ENCODE measurements at places on chromosomes 2 and 18.

DNA sequence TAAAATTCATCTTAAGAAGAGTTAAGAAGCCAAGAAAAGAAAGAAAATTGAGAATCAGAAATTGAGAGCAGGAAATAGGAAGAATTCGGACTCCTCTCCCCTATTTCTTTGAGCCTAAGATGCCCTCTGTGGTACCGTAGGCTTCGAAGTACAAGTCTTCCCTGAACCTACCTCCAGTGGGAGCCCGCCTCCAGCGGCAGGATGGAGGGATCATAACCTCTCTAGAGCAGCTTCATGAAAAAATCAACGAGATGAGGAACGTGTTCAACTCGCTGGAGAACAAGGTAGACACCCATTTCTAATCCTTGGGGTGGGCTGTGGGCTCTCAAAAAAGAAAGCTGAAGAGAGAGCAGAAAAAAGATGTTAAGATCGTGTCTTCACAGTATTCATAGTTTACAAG, 36.3 kb downstream of the ARHGEF33 start:
- DNase-seq: no peak

GRCh38 chr18:7369006-7369405, 138.1 kb downstream of the LRRC30 start:
- no peak for DNase-seq

GRCh38 chr2:101427240-101427639, 39.9 kb upstream of the CREG2 start:
- no peak for DNase-seq

DNA sequence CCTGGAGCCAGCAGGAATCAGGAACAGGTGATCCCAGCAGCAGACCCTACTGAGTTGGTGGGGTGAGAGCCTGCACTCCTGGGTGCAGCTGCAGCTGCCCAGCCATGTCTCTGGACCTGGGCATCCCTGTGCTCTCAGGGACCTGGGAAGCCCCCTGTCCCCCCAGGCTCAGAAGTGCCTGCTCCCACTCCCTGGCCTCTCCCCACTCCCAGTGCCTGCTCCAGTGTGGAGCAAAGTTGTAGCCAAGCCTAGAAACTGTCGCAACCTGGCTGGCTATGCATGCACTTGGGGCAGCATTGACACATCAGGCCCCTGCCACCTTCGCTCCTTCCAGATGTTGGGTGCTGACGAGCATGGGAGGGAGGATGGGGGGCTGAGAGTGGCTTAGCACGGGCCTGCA, 1124.7 kb upstream of the ACVR2A start:
- DNase-seq: no peak

DNA sequence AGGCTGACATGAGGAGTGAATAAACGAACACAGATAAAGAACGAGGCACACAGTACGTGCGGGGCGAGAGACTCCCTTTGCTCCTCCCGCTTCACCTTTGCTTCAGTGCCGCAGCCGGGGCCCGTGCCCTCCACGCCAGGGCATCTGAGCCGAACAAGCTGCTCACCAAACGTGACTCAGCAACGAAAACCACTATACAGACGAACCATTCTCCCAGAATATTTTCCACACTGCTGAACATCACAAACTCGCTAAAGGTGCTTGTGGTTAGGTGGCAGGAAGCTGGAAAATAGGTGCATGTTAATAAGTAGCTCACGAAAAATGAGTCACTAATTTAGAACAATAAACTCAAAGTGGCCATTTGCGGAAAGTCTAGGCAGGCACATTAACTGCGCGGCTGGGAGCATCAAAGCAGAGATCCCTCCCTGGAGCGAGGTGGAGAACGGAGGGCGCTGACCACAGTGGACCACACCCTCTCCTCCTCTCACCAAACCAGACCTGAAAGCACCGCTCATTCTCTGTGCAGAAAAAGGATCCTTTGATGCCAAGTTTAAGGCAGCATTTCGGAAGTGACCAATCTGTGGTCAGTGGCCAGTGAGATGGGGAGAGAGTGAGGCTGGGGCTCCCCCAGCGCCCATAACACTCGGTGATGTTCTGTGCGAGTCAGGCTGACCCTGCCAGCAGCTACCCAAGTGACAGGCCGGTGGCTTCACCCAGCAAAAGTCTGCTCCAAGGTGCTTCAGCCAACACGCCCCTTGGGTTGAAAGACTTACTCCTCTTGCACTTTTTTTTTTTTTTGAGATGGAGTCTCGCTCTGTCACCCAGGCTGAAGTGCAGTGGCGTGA, 153.2 kb downstream of the HDAC4 start:
- no peak for DNase-seq

DNA sequence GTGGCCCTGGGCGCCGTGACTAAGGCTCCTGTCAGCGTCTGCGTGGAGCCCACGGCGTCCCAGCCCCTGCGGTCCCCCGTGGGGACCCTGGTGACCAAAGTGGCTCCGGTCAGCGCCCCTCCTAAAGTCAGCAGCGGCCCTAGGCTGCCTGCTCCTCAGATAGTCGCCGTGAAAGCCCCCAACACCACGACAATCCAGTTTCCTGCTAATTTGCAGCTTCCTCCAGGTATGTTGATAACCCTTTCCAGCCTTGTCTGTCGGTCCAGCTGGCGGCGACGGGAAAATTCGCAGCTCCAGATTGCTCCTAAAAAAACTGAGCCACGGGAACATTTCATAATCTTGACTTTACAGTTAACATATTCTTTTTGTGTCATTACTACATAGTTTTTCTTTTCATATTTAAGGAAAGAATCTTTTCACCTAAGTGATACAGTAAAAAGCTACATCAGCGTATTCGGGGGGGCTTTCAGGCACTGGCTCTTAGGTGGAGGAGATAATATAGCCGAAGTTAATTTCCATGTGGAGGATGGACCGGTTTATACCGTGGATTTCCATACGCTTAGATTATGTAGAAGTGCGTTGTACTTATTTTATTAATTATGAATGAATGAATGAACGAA, 916 bp downstream of the TAF4B start:
- DNase-seq: no peak

DNA sequence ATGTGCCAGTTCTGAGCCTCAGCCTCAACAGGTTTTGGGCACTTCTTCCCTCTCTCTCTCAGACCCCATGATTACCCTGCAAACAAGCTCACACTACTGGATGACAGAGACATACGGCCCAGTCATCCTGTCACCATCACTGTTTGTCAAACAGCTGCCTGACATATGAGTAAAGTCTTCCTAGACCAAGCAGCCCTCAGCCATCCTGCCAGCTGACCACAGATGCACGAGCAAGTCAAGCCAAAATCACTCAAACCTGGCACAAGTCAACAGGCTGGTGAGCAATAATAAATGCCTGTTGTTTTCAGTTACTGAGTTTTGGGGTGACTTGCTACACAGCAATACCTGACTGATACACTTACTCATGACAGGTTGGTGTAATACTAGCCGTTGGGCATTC, 75.5 kb upstream of the KLF7 start:
- no peak for DNase-seq

GRCh38 chr2:10160203-10160955, 37.8 kb downstream of the RRM2 start:
- no peak for DNase-seq

DNA sequence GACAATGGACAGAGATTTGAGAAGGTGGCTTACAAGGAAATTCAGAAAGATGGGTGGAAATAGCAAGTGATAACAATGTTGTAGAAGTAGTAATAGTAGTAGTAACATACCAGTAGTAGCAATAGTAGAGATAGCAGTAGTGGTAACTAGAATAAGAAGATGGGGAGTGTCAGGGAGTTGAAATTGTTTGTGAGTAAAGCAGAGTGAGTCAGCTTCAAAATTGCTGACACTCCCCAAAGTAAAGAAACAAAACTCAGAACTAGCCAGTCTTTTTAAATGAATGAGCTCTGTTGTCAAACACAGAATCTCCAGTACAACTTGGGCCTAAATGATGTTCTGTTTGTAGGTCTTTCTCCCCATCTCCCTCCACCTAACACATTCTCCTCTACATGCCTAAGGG, 1040.9 kb downstream of the CBLN2 start:
- DNase-seq: no peak

GRCh38 chr18:23619388-23619881, 33.1 kb upstream of the NPC1 start:
- DNase-seq: no peak

Data from activated CD4-positive, alpha-beta T cell treated with anti-CD3 and anti-CD28 coated beads, Interleukin-2, amount 50 U/mL, for 24 hours (primary cell).